NCI-H2081 (cell line): ENCODE measurements at places on chromosomes 7 and 10.

- no peak for DNase-seq
Measured at GRCh38 chr7:71871446-71871845, 540.7 kb downstream of the CALN1 start.

- DNase-seq: no peak
Measured at GRCh38 chr10:10361301-10361885, 656.3 kb upstream of the CELF2 start.

DNA sequence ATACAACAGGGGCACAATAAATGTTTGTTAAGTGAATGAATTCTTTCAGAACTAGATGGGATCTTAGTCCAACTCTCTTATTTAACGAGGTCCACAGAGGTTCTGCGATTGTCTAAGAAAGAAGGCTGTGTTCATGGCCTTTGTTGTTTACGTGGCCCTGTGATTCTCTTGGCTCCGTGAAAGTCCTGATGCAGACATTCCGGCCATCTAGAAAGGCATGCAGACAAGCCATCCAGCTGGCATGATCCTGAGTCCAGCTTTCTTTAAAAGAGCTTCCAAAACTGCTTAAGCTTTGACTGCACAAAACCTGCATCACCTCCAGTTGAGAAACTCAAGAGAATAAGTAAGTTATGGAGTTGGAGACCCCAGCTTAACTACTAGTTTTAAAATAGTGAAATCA lies 26.0 kb downstream of the EGFR start:
- no peak for DNase-seq

DNA sequence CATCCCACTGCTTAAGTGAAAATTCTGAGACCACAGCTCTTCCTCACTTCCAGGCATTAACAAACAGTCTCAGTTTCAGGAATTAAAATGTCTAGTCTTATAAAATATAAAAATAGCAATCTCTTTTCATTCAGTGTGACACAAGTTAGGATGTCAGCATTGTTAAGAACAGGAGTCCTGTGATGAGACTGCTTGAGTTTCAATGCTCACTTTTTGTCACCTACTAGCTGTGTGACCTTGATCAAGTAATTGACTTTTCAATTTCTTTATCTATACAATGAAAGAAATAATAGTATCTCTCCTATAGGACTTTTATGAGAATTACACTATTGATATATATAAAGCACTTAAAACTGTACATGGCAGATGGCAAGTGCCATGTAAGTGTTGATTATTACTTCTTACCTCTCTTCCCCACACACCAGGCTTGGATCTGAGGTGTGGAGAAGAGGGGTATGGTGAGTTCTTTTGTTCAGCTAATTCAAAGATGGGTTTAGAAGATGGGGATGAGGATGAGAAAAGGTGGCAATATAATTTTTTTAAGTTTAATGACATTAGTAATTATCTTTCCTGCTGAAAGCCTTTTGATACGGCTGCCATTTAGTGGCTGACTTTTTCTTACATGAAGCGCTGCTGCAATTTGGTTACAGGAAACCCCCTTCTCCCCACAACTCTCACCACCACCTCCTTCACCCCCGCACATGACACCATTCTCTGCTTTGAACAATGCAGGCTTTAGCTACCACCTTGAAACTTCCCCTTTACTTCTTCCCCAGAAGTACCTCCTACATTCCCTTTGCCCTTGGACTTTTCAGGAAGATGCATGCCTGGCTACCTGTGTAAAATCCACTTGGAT lies 20.8 kb upstream of the HYAL4 start:
- no peak for DNase-seq

DNA sequence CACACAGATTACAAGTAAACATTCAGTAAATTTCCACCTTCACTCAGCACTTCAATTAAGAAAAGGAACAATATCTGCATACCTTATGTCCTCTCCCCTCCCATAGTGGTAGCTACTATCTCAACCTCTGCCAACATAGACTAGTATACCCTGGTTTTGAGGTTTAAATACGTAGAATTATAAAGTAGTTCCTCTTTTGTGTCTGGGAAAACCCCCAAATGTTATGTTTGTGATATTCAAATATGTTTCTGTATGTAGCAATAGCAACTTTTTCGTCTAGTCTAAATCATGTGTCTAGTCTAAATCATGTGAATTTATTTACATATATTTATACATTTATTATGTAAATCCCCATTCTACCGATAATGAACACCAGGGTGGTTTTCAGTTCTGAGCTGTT lies 13.2 kb upstream of the CAMK2B start:
- no peak for DNase-seq

GRCh38 chr7:113289140-113289740 lies 170.9 kb upstream of the SMIM30 start:
- peak; percentile 8 for DNase-seq

- DNase-seq: no peak
Measured at GRCh38 chr10:1264001-1264400, 207.8 kb downstream of the WDR37 start.

DNA sequence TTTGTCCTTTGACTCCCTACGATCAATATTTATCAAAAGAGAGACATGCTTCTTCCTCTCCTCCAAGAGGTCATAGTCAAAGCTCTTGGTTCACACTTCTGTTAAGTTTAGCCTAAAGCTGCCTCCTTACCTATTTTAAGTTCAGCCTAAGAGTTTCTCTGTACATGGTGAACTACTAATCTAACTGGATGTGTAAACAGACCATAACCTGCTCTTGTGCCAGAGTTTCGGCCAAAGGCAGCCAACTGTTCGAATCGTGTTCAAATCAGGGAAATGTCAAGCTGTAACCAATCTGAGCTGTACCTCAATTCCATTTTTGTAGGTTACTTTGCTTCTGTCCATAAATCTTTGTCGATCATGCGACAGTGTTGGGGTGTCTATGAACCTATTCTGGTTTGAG lies 414.8 kb downstream of the PHTF2 start:
- DNase-seq: no peak

DNA sequence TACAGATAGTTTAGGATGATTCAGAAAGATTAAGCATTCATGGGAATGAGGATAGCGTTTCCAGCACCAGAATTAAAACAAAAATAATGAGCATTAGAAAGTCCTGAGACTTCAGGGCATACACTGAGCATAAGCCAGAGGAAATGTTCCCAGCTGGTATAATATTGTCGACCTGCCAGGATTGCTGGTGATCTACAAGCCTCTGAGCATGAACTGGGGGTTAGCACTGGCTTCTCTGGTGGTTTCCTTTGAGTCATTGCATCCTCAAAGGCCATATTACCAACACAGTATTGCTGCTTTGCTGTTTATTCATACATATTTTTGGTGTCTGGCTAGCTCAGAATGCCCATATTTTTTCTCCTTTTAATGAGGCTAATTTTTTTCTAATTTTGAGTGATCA lies 10.7 kb upstream of the ATRNL1 start:
- DNase-seq: no peak

DNA sequence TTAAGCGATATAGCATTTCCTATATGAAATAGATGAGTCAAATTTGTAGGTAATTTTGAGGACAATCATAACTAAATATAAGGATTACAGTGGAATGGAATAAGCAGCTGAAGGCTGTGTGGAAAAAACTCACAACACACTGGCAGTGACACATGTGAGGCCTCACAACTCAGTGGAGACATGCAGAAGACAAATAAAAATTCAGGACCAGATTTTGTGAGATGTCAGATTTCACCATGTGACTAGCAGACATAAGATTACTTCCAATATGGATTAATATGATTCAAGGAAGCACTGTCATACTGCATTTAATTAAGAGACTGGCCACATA lies 17.6 kb downstream of the ERLIN1 start:
- DNase-seq: no peak

GRCh38 chr10:88386821-88387773 lies 196.0 kb downstream of the RNLS start:
- peak; percentile 36 for DNase-seq

DNA sequence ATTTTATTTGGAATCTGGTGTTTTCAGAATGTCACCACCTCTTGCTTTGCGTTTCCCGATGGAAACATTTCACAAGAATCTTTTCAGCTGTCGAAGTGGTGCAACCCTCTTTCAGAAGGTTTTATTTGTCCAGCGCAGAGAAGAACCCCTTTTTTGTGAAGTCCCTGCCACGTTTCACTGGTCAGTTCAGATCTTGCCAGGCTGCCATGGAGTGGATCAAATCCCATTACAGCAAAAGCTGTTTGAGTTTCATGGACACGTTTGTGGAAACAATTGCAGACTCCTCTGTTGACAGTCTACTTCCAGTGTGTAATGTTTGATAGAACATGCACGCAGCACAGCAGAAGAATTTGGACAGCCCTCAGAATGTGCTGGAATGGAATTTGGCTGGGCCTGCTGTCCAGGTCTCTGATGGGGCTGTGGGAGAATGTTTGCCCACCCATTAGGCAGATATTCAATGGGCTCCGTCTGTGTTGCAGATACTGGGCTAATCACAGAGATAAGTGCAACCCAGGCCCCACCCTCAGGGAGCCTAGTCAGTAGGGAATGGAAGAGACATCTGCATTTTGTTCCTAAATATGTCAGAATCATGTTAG lies 143.2 kb downstream of the GRK5 start:
- DNase-seq: no peak

DNA sequence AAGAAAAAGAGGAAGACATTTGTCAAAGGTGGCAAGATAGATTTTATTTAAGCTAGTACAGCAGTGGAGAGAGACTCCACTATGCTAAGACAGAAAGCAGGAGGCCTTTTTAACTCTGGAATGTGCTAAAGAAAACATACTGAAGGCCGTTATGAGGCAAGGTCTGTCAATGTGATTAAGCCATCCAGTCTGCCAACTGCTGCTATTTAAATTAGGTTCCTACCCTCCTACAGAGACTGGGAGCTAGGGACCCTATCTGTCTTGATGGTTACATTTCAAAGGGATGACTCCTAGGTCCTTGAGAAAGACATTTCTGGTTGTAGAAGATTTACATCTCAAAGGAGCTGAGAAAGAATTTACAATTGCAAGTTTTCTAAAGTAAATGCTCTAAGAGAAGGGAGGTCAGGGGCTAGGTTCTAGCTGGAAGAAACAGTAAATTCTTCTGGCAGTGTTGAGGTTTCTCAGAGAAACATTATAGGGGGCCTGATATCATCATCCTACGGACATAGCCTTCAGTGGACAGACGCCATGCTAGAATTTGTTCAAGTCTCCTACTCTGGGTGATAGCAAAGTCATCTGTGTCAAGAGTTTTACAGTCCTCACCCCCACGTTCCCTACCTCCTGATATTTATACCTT lies 211.6 kb downstream of the PHF14 start:
- no peak for DNase-seq

GRCh38 chr7:94183289-94183749 lies 179.2 kb upstream of the BET1 start:
- DNase-seq: no peak
